ENCODE measurements at places on chromosomes 1 and 21.

- DNase-seq = no peak
Measured at GRCh38 chr1:200332716-200333115, 77.1 kb downstream of the ZNF281 start.

- no peak for DNase-seq
Measured at GRCh38 chr1:154324669-154325582, at the start of gene ATP8B2. TSS of gene ATP8B2 (plus strand) at chr1:154325525. CDS start at chr1:154328142, 2,617 bp downstream.

- DNase-seq = no peak
Measured at GRCh38 chr21:15775981-15776380, 46.2 kb downstream of the USP25 start.

DNA sequence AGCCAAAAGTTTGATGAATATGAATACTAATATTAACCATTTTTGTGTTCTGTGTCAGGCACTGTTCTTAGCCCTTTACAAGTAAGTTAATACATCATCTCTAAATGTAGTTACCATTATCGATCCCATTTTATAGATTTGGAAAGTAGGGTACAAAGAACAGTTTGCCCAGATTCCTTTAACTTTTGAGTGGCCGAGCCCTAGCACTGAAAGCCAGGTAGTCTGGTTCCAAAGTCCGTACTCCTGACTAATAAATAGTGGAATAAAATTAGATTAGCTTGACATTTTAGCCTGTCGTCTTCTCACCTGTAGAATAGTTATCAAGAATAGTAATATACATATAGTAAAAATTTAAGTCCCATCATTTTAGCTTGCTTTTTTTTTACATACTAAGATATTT lies 70.6 kb downstream of the PTBP2 start:
- no peak for DNase-seq

GRCh38 chr1:67436511-67437055 lies 6.4 kb upstream of the SERBP1 start:
- DNase-seq = no peak

DNA sequence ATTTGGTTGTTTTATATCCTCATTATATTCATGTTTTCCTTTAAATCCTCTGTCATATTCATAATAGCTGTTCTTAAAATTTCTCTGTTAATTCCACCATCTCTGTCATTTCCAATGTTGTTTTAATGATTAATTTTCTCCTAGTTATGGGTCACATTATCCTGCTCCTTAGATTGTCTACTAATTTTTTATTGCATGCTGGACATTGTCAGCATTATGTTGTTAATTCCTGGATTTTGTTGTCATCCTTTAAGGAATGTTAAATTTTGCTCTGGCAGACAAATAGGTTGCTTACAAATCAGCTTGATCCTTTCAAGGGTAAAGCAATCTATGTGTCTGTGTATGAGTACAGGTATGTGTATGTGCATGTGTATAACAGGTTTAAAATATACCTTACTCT lies 393.8 kb upstream of the POU3F1 start:
- DNase-seq = no peak

DNA sequence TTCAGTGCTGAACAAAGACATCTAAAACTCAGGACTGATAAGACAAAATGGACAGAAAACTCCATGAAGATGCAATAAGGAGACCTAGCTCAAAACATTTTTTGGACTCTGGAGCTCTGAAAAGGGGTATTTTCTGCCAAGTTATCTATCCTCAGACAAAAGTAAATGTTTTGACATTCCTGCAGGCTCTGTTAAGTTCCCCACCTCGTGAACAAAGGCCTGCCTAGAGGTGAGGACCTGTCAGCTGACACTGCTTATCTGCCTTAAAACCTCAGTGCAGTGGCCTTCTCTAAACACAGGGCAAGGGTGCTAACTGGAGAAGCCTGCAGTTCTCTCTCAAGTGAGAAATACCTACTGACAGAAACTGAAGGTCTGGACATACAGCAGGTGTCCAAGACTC lies 41.1 kb downstream of the COLGALT2 start:
- no peak for DNase-seq

DNA sequence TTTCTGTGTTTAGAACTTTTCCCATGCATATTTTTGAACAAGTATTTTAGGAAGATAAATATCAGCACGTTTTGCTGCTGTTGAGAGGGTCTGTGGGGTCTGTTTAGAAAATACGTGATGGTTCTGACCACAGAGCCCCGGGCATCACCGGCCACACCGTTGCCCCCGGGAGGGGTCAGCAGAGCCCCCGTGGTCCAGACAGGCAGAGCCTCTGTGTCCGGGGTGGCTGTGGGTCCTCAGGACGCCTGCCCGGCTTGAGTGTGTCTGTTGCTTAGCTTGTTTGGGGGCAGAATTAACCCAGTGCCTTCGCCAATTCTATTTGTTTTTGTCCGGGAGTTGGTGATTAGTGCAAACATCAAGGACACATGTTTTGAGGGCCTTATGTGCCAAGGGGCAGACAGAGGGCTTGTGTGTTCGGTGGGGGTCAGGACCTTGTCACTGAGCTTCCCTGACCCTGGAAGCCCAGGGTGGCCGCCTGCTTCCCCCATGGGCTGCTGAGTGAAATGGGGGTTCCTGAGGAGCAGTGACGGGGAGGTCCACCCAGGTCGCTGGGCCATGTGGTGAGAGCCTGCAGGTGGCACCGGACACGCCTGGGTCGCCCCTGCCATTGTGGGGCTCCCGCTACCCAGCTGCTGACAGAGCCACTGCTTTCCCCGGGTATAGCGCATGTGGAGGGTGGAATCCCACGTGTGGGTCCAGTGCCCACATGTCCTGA lies 122.2 kb downstream of the SIK1 start:
- no peak for DNase-seq

GRCh38 chr21:45640001-45640887 lies 3.3 kb upstream of the PCBP3 start:
- DNase-seq = no peak

DNA sequence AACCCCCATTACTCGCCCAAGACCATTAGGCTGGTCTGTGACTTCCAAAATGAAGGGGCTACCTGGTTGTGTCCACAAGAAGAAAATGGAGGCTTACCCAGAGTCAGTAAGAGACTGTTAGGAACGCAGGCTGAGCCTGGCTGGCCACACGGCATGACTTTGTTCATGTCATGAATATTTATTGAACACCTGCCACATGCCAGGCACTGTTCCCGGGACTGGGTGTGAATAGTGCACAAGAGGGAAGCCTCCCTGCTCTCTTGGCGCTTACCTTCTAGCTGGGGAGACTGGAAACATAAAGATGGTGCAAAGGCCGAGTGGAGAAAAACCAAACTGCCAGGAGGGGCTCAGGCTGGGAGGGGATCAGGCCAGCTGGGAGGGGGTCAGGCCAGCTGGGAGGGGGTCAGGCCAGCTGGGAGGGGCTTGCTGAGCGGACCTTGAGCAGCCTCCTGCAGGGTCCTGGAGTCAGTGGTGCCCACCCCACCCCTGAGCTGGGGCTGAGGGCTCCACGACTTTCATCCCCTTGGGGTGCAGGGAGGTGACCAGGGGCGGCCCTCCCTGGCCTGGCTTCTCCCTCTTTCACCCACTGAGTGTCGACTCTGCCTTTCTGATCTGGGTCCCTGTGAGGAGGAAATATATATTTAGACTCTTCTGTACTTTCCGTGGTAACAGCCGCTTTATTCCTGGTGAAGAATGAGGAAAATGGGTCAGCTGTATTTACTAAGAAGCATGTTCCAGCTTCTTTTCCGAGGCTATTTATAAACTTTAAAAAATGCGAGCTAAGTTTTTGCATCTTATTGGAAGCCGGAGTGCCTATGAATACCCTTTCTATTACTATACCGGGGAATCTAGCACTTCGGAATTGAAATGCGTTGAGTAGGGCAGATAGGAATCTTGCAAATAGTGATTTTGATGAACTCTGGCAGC lies 139.0 kb downstream of the CAMTA1 start:
- DNase-seq = no peak

GRCh38 chr21:29568020-29568697 lies 269.4 kb downstream of the BACH1 start:
- DNase-seq = no peak

DNA sequence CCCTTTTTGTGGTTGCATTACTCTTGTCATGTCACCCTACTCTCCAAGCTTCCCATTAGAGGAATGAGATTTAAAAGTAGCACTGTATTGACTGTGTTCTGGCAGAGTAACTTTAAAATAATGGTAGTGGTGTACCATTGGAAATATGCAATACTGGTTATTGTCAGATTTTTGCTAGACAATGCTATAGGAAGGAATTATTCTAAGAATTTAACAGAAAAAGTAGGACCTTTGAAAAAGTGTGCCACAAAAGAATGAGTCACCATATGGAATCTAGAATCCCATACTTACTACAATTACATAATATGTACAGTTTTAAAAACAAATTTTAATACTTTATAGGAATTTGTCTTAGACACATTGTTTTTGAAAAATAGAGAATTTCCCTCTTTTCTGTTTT lies 13.8 kb downstream of the MIER1 start:
- no peak for DNase-seq

DNA sequence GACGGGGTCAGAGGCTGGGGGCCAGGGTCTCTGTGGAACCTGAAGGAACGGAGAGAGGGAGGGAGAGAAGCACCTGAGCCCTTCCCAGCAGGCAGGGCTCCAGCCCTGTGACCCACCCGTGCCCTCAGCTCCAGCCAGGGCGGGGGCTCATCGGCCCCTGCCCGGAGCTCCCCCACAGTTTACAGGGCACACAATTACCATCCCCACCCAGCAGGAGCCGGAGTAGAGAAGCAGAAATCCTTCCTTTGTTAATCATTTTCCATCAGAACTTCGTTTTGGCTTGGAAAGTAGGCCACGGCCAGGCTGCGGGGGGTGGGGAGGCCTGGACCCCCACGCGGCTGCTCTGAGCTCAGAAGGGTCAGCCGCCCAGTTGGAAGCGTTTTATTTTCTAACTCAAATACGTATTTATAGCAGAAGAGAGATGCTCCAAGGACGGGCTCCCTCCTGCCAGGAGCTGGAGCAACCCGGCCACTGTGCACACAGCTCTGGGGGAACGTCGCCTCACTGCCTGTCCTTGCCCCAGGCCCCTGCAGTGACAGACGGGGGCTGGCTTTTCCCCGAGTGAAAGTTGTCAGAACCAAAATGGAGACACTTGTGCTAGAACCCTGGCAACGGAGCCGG lies 42.7 kb upstream of the ADARB1 start:
- no peak for DNase-seq

DNA sequence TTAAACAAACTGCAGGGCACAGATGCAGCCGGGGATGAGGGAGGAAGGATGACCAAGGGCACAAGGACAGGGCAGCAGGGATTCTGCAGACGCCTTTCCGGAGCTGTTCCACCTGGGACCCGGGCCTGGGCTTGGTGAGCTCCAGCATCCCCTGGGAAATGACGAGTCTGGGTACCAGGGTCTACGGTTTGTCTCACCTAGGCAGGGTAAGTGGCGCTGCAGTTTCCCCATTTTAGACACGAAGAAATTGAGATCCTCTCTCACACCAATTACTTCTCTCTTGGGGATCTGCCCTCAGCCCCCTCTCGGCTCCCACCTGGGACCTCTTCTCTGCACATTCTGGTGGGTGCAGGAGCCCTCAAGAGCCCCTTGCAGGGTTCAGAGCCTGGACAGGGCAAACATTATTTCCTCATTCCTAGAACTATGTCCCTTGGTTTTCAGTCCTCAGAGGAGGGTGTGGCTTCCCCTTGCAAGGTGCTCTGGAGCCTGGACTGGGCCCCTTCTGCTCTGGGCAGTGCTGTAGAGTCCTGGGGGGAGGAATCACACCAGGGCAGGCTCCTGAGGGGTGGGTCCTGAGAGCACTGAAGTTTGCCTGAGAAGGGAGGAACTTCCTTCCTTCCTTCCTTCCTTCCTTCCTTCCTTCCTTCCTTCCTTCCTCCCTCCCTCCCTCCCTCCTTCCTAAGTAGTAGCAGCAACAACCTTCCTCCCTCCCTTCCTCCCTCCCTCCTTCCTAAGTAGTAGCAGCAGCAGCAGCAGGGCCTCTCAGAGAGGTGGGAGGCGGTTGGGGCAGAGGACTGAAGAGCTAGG lies 16.0 kb downstream of the RAP1GAP start:
- no peak for DNase-seq

- no peak for DNase-seq
Measured at GRCh38 chr1:64263856-64264255, 60.4 kb downstream of the UBE2U start.

DNA sequence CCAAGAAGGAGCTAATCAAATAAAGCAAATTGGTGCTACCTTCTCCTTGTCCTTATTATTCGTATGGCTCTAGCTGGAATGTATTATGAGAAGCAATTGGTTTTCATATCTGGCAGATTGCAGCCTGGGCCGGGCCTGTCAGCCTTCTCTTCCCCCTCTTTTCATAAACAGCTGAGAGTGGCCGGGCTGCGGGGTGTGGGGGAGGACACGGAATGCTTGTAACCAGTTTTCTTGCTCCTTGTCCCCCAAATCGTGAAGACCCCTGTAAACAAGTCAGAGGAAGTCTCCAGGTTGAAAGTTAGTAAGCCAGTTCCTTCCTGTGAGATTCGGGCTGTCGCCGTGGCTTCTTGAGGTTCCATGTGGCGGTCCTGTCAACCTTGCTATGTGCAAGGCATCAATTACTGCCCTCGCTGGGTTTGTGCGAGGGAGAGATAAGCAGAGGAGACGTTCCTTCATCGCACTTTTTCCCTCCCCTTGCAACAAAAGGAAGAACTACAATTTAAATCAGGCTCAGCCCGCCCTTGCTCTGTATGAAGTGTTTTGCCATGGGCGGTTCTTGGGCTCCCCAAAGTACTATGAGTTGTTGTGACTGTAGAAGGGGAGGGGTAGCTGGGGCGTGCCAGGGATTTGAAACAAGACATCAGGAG lies 450.7 kb downstream of the CAMTA1 start:
- no peak for DNase-seq

- no peak for DNase-seq
Measured at GRCh38 chr1:33741749-33742148, 122.1 kb upstream of the HMGB4 start.

- DNase-seq = no peak
Measured at GRCh38 chr1:159275891-159276290, 26.2 kb upstream of the FCER1A start.

DNA sequence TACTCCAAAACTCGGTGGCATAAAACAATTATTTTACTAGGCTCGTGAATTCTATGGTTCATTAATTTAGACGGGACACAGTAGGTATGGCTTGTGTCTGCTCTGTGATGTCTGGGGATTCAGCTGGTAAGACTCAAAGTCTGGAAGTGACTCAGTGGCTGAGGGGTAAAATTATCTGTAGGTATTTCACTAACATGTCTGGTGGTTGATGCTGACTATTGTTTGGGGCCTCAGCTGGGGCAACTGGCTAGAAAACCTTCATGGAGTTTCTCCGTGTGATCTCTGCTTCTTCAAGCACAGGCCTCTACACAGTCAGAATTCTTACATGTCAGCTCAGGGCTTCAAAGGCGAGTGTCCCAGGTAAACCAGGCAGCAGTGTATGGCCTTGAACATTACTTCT lies 41.2 kb upstream of the KLF17 start:
- no peak for DNase-seq

DNA sequence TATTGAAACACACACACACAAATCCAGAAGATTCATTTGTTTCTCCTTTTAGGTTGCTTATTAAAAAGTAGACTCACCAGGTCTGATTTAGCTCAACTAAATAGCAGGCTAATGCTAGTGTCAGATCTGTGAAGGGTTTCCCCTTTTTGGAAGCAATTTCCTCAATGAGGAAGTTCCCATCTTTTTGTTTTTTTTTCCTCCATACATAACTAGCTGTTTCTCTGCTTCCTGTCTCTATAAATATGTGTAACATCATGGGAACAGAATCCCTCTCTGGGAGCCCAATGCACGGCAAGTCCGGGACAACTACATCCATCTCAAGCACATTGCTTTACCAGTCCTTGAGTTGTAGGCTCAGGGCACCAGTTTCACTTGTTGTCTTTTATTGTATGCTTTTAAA lies 1421.1 kb downstream of the PLA2G4A start:
- no peak for DNase-seq

Data from breast epithelium (tissue), 4 donors.